ENCODE measurements at places on chromosomes 7 and 10.

GRCh38 chr10:6918305-6918704 lies 338.2 kb upstream of the PRKCQ start:
- no peak for DNase-seq

- no peak for DNase-seq
These were observed 13.7 kb upstream of the CCNY start for GRCh38 chr10:35322636-35323035.

GRCh38 chr7:15925608-15926007 lies 239.1 kb upstream of the MEOX2 start:
- DNase-seq: no peak

- DNase-seq: no peak
These were observed 3.0 kb downstream of the DOCK1 start for GRCh38 chr10:126908225-126908624.

- peak; percentile 58 for DNase-seq
These were observed 458.8 kb upstream of the GHITM start for GRCh38 chr10:83680470-83680891.

- no peak for DNase-seq
These were observed 41.5 kb upstream of the ST7 start for GRCh38 chr7:116911801-116912200.

GRCh38 chr7:46835556-46835955 lies 746.4 kb downstream of the TNS3 start:
- DNase-seq: no peak

GRCh38 chr7:38873433-38873832 lies 35.6 kb downstream of the VPS41 start:
- DNase-seq: no peak

DNA sequence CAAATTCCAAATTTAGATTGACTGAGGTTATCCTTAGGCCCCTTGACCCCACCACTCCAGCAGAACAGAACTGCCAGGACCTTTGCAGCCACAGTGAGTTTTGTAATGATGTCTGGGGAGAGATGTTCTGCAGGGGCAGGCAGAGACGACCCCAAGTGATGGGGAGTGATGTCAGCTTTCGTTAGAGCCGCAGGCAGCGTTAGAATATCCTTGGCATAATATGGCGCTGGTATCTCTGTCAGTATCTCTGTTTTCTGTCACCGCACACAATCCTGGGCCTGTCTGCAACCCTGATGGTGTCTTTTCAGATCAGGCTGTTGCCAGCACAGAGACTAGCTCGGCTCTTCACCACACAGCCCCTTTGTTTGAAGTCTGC lies 1083.6 kb downstream of the KCNMA1 start:
- DNase-seq: no peak

- peak; percentile 23 for DNase-seq
These were observed 138.0 kb upstream of the MTPN start for GRCh38 chr7:136114966-136115762.

DNA sequence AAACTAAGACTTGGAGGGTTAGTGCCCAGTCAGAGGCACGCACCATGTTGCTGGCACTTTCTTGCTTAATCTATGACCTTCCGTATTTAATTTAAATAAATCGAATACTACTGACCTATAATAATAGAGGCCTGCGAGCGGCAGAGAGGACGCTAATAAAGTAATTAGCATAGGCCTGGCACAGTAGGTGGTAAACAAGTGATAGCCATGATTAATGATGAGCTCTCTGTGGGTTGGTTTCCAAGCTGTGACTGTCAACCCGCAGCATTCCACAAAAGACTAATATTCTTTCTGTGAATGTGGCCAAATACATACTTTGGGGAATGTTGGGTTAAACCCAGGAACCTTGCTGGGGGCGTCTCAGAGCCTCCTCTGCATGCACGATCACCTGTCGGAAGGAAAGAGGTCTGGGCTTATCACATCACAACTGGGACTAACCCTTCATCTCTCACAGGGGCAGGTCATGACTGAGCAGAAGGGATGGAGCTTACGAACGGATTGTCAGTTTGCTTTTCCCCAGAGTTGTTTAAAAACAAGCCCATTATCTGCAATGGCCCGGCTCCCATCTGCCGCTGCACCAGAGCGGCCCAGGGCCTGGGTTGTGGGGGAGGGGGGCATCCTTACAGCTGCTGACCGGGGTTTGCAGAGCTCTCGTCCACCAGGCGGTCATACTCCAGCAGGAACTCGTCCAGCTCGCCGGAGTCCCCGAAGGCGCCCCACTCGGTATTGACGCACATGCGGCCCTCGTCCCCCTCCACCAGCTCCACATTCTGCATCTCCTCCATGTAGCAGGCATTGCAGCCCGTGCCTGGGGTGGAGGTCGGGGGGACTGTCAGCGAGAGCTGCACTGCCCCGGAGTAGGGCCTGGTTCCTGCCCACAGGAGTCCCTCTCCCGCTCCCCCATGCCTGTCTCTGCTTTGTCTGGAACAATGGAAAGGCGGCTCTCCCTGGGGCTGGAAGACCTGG lies 6.2 kb upstream of the MYL7 start:
- DNase-seq: no peak

- no peak for DNase-seq
These were observed 14.0 kb downstream of the SLC39A12 start for GRCh38 chr10:17965649-17966235.

DNA sequence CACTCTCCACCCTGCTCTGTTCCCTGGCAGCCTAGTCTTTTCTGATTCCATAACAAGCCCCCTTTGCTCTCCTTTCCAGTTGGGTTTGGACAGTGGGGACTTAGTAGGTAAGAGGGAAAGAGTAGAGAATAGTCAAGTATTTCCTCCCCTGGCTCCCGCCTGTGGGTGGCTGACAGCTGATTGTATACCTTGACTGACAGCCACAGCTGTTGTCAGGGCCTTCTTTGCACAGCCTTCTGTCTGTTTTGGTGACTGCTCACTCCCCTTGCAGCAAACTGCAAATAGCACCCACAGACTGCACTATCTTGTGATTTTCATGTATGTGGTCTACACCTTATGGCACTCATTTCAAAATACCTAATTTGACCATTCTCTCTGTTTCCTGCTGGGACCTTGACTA lies 486.3 kb downstream of the ACTR3B start:
- DNase-seq: no peak

- DNase-seq: no peak
These were observed 23.9 kb downstream of the RNF133 start for GRCh38 chr7:122675011-122675410.

DNA sequence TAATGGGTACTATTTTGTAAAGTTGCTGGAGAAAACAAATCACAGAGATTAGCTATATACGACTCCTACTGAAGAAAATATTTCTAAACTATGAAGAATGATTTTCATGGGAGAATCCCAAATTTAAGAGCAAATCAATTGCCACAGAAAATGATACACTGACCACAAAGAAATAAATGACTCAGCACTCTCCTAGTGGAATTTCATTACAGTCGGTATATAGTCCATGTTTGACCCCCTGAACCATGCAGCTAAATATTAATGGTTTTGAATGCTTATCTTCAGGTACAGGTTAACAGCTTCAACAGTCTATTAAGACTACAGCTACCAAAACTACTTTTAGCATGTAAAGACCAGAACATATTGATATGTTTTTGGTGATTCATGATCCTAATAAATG lies 65.0 kb downstream of the IDE start:
- no peak for DNase-seq

GRCh38 chr7:143493751-143494150 lies 16.1 kb downstream of the TAS2R41 start:
- no peak for DNase-seq

DNA sequence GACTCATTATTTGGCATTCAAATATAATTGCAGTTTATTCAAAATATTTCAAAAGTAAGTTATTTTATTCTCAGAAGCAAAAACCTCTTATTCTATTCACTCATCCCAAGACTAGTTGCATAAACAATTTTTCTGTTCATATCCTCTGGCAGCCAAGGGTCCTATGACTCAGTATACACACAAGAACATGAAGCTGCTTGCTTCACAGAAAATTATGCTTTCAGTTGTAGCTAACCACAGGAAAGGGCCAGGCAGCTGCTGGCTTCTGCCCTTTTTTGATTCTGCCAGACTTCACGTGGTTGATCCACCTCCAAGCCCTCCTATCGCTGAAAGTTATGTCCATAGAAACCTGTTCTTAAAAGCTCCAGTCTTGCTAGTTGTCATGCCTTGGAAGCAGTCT lies 108.8 kb downstream of the ABCA13 start:
- DNase-seq: no peak

- no peak for DNase-seq
These were observed 240.5 kb downstream of the ETV1 start for GRCh38 chr7:13748998-13749397.

DNA sequence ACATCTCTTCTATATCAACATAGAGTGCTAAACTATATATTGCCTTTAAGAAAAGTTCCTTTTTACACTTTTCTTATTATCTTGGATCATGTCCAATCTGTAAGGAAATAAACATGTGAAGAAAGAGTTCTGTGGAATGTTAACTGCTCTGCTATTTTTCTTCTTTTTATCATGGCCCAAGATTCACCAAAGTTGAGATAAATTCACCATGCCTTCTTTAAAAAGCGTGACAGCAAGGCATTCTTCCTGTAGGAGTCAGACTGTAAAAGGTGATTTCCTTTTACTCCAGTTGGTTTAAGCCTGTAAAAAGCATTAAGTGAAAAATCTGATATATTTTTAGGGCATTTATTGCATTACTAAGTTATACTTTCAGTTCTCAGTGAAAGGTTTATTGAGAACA lies 165.7 kb upstream of the FZD1 start:
- no peak for DNase-seq

GRCh38 chr10:614790-615582 lies 74.5 kb downstream of the DIP2C start:
- no peak for DNase-seq

DNA sequence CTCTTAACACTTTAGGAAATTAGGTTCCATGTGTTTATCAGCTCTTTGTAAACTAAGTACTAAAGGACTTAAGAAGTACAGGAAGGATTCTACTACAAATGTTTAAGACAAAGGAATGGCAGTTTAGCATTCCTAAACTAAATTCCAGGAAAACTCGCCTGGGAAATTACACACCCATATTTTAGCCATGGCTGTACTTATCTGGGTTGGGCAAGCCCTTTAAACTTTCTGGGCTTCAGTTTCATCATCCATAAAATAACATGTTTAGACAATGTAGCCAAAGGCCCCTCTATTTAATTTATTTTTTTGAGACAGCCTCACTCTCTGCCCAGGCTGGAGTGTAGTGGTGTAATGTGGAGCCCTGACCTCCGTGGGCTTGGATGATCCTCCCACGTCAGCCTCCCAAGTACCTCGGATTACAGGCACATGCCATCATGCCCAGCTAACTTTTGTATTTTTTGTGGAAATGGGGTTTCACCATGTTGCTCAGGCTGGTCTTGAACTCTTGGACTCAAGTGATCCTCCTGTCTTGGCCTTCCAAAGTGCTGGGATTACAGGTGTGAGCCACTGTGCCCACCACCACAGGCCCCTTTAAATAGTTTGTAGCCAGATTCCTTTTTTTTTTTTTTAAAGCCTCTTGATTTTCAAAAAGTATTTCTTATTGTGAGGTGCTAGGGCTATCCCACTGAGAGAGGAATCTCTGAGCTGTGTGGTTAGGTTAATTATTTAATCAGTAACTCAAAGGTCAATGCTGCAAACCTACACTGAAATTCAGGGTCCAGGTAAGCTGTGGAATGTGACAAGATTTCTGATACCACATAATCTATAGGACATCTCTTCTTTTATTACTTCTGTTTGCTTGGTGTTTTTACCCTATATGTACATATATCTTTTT lies 32.1 kb downstream of the TMEM60 start:
- peak; percentile 8 for DNase-seq

DNA sequence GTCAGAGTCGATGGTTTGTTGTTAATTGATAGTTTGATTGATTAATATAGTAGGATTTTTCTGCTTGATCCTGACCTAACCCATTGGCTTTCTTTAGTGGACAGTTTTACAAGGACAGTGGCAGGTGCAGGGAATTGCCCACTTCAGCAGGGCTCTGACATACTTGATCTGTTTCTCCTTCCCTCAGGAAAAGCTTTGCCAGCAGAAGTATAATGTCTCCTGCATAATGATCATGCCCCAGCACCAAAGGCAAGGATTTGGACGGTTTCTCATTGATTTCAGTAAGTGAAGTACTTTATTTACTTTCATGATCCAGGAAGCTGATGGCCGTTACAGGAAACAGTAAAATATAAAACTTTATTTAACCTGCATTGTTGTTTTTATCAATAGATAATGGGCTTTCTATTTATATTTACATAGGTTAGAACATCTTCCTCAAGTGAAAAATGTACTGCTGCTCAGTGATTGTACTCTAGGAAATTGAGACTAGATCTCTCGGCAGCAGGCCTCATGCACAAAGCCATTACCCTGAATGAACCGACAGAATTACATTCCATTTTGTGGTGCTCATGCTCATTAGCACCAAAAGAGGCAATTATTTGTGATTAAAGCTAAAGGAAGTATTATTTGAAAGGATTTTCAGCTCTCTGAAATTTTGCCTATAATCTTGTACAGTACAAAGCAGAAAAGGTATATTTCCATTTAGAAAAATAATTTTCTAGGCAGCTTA lies 122.5 kb upstream of the SAMD8 start:
- no peak for DNase-seq

DNA sequence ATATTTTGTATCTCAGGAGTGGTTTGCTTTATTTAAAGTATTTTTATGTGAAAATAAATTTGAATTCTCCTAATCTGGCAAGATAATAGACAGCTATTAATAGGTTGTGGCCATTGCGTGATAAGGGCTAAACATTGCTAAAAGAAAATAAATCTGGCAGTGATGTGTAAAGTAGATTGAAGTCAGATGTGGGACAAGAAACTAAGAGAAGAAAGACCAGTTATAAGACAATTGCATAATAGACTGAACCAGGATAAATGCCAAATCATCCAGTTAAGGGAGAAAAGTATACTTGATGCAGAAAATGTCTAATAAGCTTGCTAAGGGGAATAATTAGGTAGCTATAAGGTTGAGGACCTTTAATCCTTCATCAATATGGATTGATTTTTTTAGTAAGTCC lies 197.5 kb upstream of the CSTF2T start:
- DNase-seq: no peak

GRCh38 chr7:157970744-157971143 lies 616.9 kb downstream of the PTPRN2 start:
- no peak for DNase-seq

- no peak for DNase-seq
These were observed 66.8 kb downstream of the ITGB1 start for GRCh38 chr10:32891261-32891660.

DNA sequence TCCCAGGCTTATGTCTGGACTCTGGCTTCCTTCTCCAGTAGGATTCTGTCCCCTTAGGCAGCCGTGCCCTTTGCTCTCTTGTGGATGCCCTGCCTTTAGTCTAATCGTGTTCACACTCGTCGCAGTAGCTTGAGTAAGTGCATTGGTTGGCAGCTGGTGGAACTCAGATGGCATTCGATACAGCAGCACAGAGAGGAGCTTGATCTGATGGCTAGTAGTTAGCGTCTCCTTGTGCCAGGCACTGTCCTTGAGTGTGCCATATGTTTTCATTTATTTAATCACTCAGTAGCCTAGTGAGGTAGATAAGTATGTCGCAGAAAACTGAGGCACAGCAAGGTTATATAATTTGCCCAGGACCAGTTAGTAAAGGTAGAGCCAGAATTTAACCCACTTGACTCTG lies 18.2 kb upstream of the PARP12 start:
- no peak for DNase-seq

- no peak for DNase-seq
These were observed 54.3 kb upstream of the SMNDC1 start for GRCh38 chr10:110358869-110359629.

GRCh38 chr10:110209926-110210673 lies 2.7 kb downstream of the MXI1 start:
- no peak for DNase-seq

- DNase-seq: no peak
These were observed 16.4 kb downstream of the AOAH start for GRCh38 chr7:36707898-36708297.

- DNase-seq: no peak
These were observed 93.2 kb downstream of the REEP3 start for GRCh38 chr10:63614371-63614891.

All from GM18507 (cell line).